Esophagus mucosa (tissue), 1 donor: ENCODE measurements at places on chromosomes 16 and 17.

- ATAC-seq: no peak
These were observed 34.1 kb upstream of the CPPED1 start for GRCh38 chr16:12837756-12838155.

DNA sequence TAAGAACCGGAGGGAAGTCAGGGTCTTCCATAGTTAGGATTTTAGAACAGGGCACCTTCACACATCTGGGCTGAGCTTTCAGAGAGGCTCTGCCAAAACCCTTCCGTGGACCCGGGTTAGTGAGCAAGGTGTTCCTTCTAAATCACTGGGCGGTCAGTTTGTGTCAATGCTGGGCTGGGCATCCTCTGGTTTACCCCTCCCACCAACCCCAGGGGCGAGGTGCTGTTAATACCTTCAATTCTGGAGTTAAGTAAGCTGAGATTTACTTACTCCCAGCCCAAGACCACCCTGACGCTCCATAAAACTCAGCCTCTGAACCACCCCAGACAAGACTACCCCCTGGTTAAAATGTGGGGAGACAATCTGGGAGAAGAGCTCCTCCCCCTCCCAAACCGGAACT, 1.0 kb downstream of the TMEM92 start:
- ATAC-seq: no peak

DNA sequence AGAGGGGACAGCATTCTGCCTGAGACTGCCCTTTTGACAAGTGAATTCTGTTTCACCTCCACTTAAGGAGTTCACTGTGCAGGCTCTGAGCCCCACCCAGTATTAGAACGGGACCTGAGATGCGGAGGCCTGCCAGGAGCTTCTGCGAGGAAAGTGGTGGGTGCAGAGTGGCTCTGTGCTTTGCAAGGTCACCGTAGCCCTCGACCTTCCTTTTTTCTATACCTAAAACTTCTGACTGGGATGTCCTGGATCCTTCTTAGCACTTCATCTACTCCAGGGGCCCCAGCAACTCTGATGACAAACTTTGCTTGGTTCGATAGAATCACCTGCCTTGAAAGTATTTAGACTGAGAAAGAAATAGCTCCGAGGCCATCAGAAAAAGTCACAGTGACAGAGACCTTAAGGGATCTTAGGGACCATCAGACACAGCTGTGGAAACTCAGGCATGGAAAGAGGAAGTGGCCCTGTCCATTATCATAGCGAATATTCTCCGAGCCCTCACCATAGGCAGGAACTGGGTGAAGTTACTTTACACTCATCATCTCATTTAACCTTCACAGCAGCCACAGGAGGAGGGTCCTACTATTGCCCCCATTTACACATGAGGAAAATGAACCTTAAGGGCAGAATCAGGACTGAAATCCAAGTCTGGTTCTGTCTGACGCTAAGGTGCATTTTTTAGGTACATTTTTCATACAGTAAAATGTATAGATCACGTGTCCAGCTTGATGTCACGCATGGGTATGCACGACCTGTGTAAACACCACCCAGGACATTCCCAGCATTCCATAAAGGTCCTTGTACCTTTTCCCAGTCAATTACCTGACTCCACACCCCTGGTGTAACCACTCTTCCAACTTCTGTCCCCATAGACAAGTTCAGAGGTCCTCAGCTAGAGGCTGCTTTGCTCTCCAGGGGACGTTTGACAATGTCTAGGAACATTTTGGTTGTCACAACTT, 676 bp upstream of the KRT13 start:
- peak; percentile 13 for ATAC-seq

- ATAC-seq: peak; percentile 28
These were observed 14.6 kb upstream of the CNGB1 start for GRCh38 chr16:57985204-57986181.
